Subcutaneous preadipocyte (primary cell): ENCODE measurements at places on chromosomes 5 and 9. TPM values are rescaled to one million over a fixed set of nuclear protein-coding genes. Genes with fewer than 3 reads are reported as not detected.

The TCF7 gene
- total RNA-seq: 8.1 and 20.9 TPM in 2 replicates

The FYB1 gene
- under 0.01 TPM in 2 replicates for total RNA-seq

The DEPDC1B gene
- total RNA-seq: 5.1 and 11.3 TPM in 2 replicates

The ITGA2 gene
- total RNA-seq: 6.6 and 31.7 TPM in 2 replicates

The GABRA1 gene
- not detected in 2 replicates for total RNA-seq

The GDNF gene
- total RNA-seq: 0.37 and 0.39 TPM in 2 replicates

The UGCG gene
- 28.7 and 53.4 TPM in 2 replicates for total RNA-seq

The OR13C4 gene
- total RNA-seq: not detected in 2 replicates

The MAMDC2 gene
- 1.4 and 1.8 TPM in 2 replicates for total RNA-seq

The FUT7 gene
- total RNA-seq: not detected in 2 replicates

The PLPP7 gene
- total RNA-seq: 7.8 and 13.6 TPM in 2 replicates

The RECK gene
- total RNA-seq: 32.8 and 45.6 TPM in 2 replicates

The SPATA31D4 gene
- total RNA-seq: not detected in 2 replicates

The IL4 gene
- total RNA-seq: not detected in 2 replicates

The ZNF883 gene
- total RNA-seq: 0.73 and 2.0 TPM in 2 replicates

The PCDHA1 gene
- total RNA-seq: under 0.01 TPM in 1 of 2 replicates, not detected in the other

The ZNF300 gene
- 4.4 and 6.3 TPM in 2 replicates for total RNA-seq

The TRPM3 gene
- total RNA-seq: 4.4 and 16.2 TPM in 2 replicates

The BSPRY gene
- total RNA-seq: not detected in 2 replicates

The MELK gene
- 25.0 and 38.9 TPM in 2 replicates for total RNA-seq

The ANKRD34B gene
- total RNA-seq: not detected in 2 replicates

The CYSRT1 gene
- total RNA-seq: 0.37 and 0.39 TPM in 2 replicates

The OSMR gene
- total RNA-seq: 108 and 122 TPM in 2 replicates

The TAF11L13 gene
- total RNA-seq: not detected in 2 replicates

The NDFIP1 gene
- total RNA-seq: 83.4 and 84.1 TPM in 2 replicates

The FAM174A gene
- 9.4 and 15.8 TPM in 2 replicates for total RNA-seq

The CBY3 gene
- not detected in 2 replicates for total RNA-seq

The FAM163B gene
- total RNA-seq: not detected in 2 replicates

The SPACA9 gene
- total RNA-seq: 2.3 and 3.3 TPM in 2 replicates

The OR2K2 gene
- not detected in 2 replicates for total RNA-seq

The SLC46A2 gene
- total RNA-seq: not detected in 2 replicates

The CATSPER3 gene
- total RNA-seq: under 0.01 TPM in 1 of 2 replicates, not detected in the other

The SPATA31C1 gene
- not detected in 2 replicates for total RNA-seq

The OLFML2A gene
- 43.2 and 47.8 TPM in 2 replicates for total RNA-seq

The NRG2 gene
- total RNA-seq: 1.1 and 2.0 TPM in 2 replicates

The BRIX1 gene
- 38.2 and 40.5 TPM in 2 replicates for total RNA-seq

The SPAAR gene
- total RNA-seq: 0.20 and 0.37 TPM in 2 replicates

The ZDHHC11 gene
- total RNA-seq: 0.37 and 2.0 TPM in 2 replicates

The OR1Q1 gene
- not detected in 2 replicates for total RNA-seq

The SOX30 gene
- total RNA-seq: under 0.01 TPM in 1 of 2 replicates, not detected in the other

The SLC34A3 gene
- not detected in 2 replicates for total RNA-seq

The GALNT12 gene
- 19.8 and 25.0 TPM in 2 replicates for total RNA-seq

The PHYHD1 gene
- total RNA-seq: 3.3 and 11.4 TPM in 2 replicates

The RMRP gene
- 167,582 and 231,316 TPM in 2 replicates for total RNA-seq

The TSLP gene
- 4.1 and 5.1 TPM in 2 replicates for total RNA-seq

The KIAA1958 gene
- 1.1 and 1.6 TPM in 2 replicates for total RNA-seq

The HARS1 gene
- total RNA-seq: 50.0 and 54.3 TPM in 2 replicates

The IER5L gene
- total RNA-seq: 39.5 and 47.0 TPM in 2 replicates

The DMGDH gene
- 0.59 and 2.9 TPM in 2 replicates for total RNA-seq

The FGD3 gene
- not detected in 2 replicates for total RNA-seq

The PIP5K1B gene
- not detected in 2 replicates for total RNA-seq

The CERCAM gene
- 55.1 and 75.0 TPM in 2 replicates for total RNA-seq

The ENTPD2 gene
- total RNA-seq: not detected in 2 replicates

The VDAC1 gene
- 397 and 398 TPM in 2 replicates for total RNA-seq

The EPB41L4B gene
- total RNA-seq: under 0.01 TPM in 2 replicates

The ABO gene
- not detected in 2 replicates for total RNA-seq

The FAT2 gene
- total RNA-seq: under 0.01 TPM in 2 replicates
